ENCODE measurements at places on chromosomes 4 and X.

DNA sequence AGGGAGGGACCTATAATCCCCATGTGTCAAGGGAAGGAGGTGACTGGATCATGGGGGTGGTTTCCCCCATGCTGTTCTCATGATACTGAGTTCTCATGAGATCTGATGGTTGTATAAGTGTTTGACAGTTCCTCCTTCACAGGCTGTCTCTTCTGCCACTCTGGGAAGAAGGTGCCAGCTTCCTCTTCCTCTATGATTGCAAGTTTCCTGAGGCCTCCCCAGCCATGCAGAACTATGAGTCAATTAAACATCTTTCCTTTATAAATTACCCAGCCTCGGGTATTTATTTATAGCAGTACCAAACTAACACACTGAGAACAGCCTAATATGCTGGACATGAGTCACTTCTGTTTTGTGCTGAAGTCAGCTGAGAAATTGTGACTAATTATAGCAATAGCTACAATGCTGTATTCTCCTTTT, 656.9 kb upstream of the CPEB2 start:
- DNase-seq, result no peak

- DNase-seq, result no peak
Measured at GRCh38 chrX:33817266-33817665, 314.8 kb downstream of the FAM47A start.

- DNase-seq, result no peak
Measured at GRCh38 chr4:38869511-38869910, 1.9 kb downstream of the FAM114A1 start.

DNA sequence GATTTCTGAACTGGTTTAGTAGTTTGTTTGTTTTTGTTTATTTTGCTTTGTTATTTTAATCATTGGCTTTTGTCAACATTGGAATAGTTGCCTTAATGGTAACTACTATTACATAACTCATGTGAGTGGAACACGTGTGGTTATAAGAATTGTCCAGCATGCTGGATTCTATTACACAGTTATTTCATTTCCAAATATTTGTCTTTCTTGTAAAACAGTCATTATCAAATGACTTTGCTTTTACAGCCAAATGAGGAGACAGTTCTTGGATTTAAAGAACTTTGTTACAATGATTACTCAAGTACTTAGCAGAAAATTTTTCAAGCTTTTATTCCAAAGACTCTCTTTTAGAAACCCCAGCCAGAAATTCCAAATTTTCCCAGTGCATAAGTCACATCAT, 516.1 kb upstream of the MAGEB2 start:
- no peak for DNase-seq

GRCh38 chr4:182141061-182141460, 102.1 kb upstream of the TENM3 start:
- DNase-seq, result no peak

- no peak for DNase-seq
Measured at GRCh38 chr4:172061204-172061603, 248.0 kb downstream of the GALNTL6 start.

- DNase-seq, result no peak
Measured at GRCh38 chr4:103026868-103027267, 7.4 kb upstream of the SLC9B1 start.

DNA sequence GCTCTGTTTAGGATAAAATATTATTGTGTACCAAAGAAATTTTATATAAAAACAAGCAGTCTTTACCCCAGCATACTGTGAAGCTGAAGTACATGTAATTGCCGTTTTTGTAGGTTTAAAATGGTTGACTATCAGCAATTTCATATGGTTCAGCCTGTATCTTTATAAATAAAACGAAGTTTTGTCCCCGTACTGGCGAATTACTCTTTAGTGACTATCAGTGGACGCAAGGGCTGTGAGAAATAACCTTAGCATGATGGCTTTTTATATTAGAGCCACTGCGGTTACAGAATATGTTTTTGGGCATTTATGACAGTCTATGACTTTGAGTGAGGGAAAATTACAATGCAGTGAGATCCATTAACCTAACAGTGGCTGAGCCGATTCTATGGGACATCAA, 1.2 kb downstream of the GPM6B start:
- DNase-seq, result no peak

DNA sequence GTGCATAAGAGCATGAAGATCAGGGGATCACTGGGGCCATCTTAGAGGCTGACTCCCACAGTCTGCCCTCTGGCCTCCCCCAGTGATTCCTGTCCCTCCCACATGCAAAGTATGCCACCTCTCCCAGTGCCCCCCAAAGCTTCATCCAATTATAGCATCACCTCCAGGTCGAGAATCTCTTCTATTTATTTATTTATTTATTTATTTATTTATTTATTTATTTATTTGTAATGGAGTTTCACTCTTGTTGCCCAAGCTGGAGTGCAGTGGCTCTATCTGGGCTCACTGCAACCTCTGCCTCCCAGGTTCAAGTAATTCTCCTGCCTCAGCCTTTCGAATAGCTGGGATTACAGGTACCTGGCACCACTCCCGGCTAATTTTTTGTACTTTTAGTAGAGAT, 50.1 kb downstream of the BCORL1 start:
- DNase-seq, result no peak

DNA sequence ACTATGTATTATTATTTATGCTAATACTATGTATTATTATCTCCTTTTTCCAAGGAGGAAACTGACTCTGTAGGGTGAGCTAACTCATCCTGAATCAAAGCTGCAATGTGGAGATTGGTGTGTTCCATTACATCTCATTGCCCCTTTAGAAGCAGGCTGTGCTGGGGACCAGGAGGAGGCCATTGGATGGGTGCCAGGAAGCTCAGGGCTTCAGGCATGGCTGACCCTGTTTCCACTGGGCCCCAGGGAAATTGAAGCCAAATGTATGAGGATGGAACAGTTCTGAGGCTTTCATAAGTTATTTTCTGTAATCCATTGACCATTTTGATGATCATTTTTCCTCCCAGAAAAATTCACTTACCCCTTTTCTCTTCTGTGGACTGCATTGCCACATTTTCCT, 418.8 kb upstream of the ZFP42 start:
- DNase-seq, result no peak

GRCh38 chr4:93771640-93772411, 56.7 kb upstream of the ATOH1 start:
- DNase-seq, result no peak

DNA sequence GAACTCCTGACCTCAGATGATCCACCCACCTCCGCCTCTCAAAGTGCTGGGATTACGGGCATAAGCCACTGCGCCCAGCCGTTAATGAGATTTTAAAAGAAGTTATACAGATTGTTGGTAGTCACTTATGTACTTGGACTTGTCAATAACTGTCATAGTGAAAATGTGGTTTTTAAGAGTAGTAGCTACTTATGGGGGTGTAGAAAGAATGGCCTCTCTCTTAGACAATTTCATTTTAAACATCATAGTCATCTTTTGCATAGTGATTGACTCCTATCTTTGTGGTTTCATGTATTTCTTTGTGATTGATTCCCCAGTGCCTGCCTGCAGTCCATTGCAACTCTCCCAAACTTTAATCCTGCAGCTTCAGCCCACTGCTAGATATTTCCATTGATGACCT, 17.4 kb downstream of the FAM199X start:
- no peak for DNase-seq

DNA sequence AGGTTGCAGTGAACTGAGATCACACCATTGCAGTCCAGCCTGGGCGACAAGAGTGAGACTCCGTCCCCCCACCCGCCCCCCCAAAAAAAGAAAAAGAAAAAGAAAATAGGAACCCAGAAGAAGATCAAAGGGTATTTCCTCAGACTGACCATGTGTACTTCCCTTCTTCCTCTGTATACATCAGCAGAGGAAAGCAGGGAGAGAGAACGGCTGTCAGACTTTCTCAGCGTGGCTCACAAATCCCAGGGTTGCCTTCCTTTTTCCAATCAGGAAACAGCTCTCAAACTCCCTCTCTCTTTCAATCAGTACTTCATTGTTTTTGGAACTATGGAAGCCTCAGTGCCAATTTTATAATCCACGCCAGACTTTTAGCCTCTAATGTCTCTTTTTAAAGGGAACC, 59.1 kb downstream of the CHRNA9 start:
- no peak for DNase-seq

GRCh38 chrX:134388161-134389109, 71.5 kb upstream of the HPRT1 start:
- DNase-seq, result no peak

DNA sequence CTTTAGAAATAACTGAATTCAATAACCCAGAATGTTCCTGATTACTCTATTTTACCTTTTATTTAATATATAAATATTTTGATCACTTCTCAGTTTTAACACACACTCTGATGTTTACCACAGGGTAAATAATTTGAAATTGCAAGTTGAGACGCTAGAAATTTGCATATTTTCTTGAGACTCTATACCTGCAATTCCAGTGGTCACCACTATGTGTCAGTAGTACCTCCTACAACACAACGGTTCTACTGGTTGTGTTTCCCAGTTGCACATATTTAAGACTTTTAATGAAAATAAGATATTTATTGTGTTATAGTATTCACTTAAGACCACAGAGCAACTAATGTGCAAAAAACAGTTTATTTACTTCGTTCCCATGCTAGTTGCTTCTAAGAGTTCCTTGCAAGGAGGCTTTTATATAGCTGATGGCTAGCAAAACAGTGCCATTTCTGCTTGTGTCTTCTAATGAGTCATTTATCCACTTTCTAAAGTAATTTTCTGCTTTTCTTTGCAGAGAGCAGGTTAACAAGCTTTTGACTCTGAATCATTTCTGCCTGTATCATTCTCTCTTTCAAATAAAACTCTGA, 98.9 kb upstream of the PDLIM3 start:
- no peak for DNase-seq

DNA sequence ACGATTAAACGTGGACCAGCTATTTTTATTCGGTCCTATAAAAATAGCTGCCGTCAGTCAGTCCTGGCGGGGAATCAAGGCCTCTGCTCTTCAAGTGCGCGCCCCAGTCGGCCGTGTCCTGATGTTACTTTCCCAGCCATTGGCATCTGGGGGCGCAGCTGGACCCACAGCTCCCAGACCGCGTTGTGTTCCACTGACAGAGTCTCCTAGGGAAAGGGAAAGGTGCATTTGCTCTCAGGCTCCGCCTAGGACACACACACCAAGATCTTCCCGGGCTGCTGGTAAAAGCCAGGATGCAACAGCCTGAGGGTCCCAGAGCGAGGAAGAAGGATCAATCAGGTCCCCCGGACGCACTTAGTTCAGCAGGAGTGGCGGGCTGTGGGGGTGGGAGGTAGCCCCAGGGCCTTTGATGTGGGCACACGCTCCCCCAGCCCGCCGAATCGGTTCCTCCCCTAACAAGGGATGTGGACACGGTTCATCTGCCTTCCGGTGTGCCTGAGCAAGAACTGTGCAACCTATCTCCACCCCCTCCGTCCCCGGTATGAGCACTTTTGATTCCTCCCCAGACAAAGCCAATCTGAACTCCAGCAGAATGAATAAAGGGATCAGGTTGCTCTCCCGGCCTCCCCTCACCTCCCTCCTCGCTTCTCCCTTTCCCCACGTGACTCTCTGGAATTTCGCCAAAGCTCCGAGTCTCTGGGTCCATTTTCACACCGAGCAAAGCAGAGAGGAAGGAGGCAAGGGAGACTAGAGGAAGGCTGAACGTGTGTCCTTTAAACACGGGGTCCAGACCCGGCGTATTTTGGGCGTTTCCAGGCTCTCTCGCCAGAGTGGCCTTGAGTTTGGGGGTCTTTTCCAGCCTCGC, 626 bp upstream of the FRAS1 start:
- DNase-seq, result no peak

GRCh38 chrX:64169988-64170387, 35.5 kb downstream of the AMER1 start:
- DNase-seq, result no peak

- no peak for DNase-seq
Measured at GRCh38 chr4:142373610-142374009, 472.5 kb downstream of the INPP4B start.

- no peak for DNase-seq
Measured at GRCh38 chr4:78667325-78667724, 108.8 kb upstream of the BMP2K start.

DNA sequence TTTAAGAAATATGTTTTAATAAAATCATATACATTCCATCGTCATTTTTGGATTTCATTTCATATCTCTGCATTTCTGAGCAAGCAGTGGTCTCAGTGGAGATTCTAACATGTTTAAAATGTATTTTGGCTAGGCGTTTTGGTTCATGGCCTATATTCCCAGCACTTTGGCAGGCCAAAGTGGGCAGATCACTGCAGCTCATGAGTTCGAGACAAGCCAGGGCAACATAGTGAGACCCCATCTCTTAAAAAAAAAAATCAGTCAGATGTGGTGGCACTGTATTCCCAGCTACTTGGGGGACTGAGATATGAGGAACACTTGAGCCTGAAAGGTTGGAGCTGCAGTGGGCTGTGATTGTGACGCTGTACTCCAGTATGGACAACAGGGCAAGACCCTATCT, 67.5 kb upstream of the RAB33B start:
- DNase-seq, result no peak

- DNase-seq, result no peak
Measured at GRCh38 chrX:39550795-39551361, 546.9 kb downstream of the BCOR start.

GRCh38 chrX:144334577-144334976, 450.7 kb downstream of the UBE2NL start:
- no peak for DNase-seq

GRCh38 chr4:155342142-155342541, 34.6 kb downstream of the MAP9 start:
- no peak for DNase-seq

DNA sequence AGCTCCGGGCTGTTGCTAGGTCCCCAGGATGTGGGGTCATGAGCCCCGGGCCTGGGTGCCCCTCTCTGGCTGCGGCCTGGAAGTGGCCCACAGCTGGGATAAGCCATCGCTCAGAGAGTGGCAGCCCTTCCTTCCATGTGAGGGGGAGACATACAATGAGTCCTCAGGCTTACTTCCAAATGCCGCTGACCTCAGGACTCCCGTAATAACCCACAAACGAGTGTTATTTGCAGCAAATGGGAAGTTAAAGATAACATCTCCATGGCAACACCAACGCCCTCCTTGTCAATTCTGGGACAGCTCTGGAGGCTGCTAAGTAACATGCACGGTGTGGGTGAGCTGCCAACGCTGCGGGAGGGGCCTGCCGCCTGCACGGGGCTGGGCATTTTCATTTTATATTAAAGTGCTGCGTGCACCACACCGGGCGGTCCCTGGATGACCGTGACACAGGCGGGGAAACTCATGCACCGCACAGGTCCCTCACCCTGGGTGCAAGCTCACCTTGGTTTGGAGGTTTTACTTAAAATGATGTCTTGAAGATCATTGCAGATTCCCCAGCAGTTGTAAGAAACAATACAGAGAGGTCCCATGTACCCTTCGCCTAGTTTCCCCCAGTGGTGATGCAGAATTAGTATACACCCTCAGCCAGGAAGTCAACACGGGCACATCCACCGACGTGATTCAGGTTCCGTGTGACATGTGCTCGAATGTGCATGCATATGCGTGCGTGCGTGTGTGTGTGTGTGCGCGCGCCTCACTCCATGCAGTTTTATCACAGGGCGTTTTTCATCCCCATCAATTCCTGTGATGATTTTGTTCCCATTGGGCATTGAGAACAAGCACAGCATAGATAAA, 79.4 kb downstream of the ABLIM2 start:
- DNase-seq, result no peak

DNA sequence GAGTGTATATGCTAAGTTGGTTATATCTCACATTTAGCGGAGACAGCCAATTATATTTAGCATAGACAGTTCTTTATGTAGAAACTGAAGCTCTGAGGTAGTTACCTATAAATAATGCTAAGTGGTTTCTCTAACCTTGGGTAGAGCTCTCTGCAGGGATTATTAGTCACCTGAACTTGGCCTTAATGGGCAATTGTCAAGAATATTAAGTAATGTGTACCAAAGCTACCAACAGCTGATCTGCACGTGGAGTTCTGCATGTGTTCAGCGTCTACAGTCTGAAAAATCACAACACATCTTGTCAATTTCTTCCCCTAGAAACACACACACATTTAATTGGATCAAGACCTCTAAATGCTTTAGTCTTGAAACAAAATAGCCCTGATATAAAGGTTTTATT, 740.6 kb upstream of the FAM241A start:
- DNase-seq, result no peak
